ENCODE measurements at places on chromosomes 6 and 20.
A peak's percentile ranks its signal among the peaks of the same experiment; 100 is the strongest.

DNA sequence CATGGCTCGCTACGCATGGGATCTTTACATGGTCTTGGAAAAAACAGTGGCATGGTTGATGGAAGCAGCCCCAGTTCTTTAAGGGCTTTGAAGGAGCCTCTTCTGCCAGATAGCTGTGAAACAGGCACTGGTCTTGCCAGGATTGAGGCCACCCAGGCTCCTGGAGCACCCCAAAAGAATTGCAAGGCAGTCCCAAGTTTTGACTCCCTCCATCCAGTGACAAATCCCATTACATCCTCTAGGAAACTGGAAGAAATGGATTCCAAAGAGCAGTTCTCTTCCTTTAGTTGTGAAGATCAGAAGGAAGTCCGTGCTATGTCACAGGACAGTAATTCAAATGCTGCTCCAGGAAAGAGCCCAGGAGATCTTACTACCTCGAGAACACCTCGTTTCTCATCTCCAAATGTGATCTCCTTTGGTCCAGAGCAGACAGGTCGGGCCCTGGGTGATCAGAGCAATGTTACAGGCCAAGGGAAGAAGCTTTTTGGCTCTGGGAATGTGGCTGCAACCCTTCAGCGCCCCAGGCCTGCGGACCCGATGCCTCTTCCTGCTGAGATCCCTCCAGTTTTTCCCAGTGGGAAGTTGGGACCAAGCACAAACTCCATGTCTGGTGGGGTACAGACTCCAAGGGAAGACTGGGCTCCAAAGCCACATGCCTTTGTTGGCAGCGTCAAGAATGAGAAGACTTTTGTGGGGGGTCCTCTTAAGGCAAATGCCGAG lies 78.2 kb downstream of the ASXL1 start:
- no peak for DNase-seq

GRCh38 chr6:45808042-45808645 lies 207.5 kb downstream of the CLIC5 start:
- no peak for DNase-seq

DNA sequence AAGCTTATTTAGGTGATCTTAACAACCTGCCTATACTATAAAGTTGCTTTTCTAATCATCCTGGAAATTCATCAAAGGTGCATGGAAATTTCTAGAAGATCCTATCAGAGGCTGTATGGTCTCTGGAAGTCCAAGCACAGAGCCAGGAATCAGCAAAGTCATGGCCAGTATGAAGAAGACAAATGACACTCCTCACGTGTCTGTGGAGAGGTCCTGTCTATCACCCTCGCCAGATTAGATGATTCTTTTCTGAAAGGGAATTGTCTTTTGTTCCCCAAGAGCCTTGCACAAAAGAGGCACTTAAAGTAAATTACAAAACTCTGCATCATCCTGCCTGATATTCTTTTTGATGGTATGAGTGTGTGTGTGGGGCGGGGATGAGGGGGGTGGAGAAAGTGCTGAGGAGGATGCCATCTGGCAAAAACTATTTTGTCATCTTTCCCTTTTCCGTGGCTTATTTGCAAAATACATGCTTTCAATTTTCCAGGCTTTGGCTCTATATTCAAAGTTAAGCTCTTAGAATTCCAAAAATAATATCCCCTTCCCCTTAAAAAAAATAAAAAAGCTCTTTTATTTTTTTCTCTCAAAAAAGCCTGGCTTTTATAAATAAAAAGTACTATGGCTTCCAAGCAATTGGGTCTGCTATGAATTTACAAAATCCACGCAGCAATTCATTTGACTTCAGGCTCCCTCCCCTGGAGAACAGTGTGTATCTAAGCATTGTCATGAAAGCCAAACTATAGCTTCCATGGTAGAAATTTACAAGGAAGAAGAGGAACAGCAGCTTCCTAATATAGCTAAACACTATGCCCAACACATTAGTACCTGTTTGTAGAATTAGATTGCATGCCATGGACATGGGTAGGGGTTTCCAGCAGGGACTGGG lies 185.2 kb upstream of the ARG1 start:
- DNase-seq = no peak

GRCh38 chr20:61810738-61811135 lies 254.9 kb downstream of the TAF4 start:
- no peak for DNase-seq

GRCh38 chr6:57298741-57299140 lies 18.7 kb upstream of the PRIM2 start:
- no peak for DNase-seq

DNA sequence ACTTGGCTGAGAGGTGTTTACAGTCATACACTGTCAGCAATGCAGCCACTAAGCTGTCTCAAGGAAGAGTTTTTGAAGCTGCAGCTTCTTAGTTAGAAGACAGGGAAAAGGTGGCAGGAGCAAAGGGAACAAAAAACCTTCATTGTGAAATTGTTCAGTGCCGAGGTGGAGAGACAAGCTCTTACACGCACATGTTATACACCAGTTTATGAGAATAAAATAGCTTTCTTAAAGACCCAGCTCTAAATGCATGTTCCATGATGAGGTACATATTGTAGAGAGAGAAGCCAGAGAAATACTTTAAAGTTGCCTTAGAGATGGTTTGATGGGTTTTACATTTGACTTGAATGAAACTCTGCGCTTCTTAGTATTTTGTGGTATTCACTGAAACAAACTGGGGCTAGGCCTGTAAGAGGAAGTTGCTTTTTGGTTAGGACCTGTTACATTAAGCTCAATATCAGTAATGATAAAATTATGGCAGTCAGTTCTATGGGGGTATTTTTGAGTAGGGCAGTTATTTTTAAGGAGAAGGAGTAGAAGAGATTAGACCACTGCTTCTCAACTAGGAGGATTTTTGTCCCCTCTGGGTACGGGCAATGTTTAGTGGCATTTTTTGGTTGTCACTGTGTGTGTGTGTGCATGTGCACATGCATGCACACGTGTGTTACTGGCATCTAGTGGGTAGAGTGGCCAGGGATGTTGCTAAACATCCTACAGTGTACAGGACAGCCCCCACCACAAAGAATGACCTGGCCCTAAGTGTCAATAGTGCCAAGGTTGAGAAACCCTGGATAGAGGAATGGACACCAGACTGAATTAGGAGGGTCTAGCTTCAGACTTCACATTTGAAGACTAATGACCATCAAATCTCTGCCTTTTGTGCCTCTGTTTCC lies 9.8 kb downstream of the NEDD9 start:
- no peak for DNase-seq

DNA sequence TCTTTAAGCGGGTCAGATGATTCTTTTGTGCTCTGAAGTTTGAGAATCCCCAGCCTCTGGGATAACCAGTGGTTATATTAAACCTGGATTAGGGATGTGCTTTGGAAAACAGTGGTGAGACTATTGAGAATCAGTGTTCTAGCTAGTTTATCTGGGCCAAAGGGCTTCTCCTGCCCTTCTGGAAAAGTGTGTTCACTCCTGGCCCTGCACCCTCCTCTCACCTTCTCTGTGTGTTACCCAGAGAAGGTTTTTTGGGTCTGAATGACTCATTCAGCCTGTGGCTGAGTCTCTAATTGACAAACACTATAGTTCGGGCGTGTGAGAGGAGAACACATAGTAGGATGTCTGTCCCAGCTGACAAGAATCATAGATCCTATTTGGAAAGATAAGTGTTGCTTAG lies 66.7 kb downstream of the LRRC1 start:
- DNase-seq = no peak

DNA sequence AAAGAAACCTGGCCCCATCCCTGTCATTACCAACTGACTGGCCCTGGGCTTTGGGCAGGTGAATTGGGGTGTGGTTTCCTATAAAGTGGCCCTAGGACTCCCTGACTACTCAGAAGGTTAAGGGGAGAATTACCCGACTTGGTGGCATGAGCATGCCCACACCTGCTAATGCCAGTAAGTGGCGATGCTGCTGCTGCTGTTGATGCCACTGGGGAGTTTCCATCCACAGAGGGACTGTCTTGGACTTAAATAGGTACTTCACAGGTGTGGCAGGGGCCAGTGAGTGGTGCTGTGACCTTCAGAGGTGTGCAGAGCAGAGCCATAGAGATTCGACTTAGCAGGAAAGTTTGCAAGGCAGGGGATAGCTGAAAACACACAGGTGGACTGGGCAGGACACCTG lies 32.6 kb upstream of the MDFI start:
- DNase-seq = no peak

DNA sequence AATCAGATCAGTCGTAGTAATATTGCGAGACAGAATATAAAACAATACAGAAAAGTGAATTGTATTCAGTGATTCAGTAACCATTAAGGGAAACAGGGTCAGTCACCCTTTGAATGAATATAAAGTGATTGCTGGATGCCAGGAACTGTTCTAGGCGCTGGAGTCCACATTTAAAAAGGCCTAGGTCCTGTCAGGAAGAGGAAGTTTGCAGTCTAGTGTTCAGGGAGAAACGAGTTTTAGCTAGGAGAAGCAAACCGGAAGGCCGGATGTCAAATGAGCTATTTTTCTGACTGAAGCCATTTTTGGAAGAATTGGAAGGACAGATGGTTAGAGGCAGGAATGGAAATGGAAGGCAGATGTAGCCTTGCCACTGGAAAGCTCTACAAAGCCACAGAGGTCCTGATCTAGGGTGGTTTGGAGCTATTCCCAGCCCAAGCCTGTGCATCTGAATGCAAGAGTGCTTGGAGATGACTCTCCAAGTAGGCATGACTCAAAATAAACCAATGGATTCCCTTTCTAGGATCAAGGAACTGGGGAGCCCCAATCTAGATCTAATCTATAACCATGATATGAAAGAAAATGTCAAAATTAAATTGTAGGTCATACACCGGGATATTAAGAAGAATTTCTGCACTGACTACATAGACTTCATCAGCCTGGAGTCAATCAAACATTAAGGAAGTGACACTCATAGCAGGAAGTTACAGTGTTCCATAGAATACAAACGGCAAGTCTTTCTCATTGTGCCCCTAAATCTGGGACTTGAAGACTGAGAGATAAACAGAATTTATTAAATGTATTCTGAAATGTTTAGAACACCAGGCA lies 36.8 kb upstream of the CDKAL1 start:
- DNase-seq = no peak

DNA sequence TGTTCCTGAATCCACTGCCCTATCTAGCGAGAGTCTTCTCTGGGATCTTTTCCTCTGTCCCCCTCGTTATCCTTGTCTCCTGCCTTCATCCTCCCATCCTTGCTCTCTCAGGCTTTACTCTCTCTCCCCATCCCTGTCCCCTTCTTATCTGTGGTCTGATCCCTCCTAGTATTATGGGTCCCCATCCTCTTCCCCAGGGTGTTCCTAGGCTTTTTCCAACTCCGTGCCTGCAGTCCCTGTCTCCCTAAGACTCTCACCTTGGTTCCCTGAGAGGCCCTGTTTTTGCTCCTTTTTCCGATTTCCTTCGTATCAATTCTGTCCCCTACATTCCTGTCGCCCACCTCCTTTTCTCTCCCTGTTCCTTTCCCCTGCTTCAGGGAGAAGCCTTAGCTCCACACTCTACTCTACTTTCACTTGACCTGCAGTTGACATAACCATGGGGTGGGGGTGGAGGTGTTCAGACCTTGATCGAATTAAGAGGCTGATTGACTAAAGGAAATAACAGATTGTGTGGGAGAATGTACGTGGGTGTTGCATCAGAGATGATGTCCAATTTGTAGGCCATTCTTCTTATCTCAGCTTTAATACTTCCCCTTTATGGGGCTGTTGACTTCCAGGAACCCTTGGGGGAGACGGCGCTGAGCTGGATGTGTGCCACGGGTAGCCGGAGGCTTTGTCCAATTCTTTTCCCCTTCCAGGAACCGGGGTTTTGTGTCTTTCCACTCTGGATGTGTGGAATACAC lies 905 bp downstream of the PPARD start:
- no peak for DNase-seq

DNA sequence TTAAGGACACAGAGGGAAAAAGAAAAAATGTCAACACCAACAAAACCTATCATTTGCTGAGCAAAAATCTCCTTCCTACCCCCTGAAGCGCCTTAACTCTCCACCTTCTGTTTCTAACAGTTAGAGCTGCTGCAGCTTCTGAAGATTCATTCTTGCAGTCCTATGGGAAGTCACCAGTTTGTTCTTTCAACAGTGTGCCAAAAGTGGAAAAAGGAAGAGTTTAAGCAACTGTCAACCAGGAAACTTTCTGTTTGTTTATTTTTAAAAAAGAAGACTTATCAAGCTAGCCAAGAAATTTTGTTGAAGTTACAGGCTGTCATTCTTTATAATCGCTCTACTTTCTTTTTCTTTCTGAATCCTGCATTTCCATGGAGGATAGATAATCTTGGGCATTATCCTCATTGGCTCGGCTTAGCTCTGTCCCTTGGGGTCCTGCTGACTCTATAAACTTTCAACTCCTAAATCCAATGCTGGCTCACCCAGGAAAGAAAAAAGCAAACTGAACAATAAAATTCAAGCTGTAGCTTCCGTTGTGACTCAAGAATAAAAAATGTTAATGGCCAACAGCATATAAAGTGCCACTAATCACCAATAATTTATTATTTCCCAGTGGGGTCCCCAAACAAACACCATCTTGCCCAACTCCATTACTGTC lies 172.8 kb upstream of the CITED2 start:
- no peak for DNase-seq

DNA sequence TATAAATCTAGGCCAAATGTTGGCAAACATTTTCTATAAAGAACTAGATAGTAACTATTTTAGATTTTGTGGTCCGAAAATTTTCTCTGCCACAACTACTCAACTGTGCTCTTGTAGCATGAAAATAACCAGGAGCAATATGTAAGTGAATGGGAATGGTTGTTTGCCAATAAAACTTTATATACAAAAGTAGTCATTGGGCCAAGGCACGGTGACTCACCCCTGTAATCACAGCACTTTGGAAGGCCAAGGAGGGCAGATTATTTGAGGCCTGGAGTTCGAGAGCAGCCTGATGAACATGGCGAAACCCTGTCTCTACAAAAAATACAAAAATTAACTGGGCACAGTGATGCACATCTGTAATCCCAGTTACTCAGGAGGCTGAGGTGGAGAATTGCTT lies 617.1 kb downstream of the EPM2A start:
- no peak for DNase-seq

DNA sequence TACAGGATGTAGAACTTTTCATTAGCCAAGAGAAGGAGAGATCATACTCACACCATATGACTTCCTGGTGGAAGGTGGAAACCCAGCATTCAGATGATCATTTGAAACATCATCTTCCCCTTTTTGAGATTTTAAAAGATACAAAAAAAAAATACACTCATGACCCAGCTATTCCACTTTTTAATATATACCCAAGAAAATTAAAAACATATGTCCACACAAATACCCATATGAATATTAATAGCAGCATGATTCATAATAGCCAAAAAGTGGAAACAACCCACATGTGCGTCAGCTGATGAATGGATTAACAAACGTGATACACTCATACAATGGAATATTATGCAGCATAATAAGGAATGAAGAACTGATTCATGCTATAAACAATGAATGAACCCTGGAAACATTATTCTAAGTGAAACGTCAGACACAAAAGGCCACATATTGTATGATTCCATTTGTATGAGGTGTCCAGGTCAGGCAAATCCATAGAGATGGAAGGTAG lies 130.0 kb upstream of the SGK1 start:
- no peak for DNase-seq

GRCh38 chr6:108874470-108875160 lies 26.4 kb downstream of the ARMC2 start:
- peak; percentile 4 for DNase-seq

Measured in stimulated activated CD8-positive, alpha-beta memory T cell treated with anti-CD3 and anti-CD28 coated beads, Interleukin-15, amount 100 ng/mL, for 4 hours (primary cell).